Iris pigment epithelial cell (primary cell): ENCODE measurements at places on chromosomes 1 and 21.

DNA sequence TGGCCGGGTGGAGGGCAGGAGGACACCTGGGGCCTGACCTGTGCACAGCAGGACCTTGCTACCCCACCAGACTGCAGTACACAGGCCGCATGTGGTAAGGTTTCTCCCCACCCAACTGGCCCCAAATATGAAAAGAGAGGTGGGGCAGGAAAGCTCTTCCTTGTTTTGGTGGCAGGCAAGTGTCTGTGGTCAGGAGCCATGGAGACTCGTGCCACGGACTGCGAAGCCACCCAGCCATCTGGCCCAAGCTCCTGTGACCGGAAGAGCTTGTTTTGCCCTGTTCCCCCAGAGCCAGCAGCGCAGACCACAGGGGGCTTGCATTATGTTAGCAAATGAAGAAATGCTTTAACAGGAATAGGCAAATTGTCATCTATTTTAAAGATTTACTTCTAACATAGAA lies 54.9 kb downstream of the OLIG1 start:
- no peak for DNase-seq

- no peak for DNase-seq
These were observed 28.2 kb upstream of the PPP1R15B start for GRCh38 chr1:204439621-204440375.

DNA sequence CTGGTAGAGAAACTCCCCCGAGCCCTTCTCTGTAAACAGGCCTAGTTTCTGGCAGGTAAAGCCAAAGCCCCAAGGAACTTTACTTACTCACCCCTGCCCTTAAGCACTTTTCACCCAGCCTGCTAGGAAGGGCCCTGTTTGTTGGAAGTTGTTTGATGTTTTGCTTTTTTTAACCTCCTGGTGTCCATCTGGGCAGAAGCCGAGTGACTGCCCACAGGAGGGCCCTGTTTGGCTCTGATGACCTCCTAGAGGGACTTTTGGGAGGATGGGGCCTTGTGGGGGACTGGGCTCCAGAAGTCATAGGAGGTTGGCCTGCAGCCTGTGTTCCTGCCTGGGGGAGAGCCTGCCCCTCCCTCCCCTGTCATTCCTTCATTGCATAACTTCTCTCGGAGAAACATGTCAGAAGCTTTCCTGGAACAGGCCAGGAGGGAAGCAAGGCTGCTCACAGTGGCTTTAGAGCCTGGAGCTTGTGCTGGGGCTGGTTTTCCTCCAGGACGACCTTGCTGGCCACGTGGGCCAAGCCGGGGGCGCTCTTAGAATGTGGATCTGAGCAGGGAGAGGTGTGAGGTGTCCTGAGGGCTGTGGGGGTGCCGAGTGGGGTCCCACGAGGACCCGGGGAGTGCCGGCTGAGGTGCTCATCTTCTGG lies 33.9 kb downstream of the COQ8A start:
- peak; percentile 64 for DNase-seq

- DNase-seq, result no peak
These were observed 99.1 kb upstream of the ZNF644 start for GRCh38 chr1:91120936-91121335.

GRCh38 chr1:96009831-96010434 lies 711.7 kb upstream of the PTBP2 start:
- DNase-seq, result no peak

DNA sequence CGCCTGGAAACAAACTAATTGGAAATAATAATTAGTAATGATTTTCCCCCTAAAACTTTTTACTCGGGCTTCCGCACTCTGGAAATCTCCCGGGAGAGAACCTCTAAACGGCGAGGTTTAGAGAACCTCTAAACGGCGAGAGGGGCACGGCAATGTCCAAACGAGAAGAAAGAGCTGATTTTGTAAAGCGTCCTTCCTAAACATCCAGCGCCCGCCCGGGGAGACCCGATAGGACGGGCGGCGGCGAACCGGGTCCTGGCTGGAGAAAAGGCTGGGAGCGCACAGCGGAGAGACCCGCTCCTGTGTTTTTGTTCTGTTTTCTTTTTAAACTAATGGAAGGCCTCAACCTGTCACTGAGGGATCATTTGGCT lies 1.6 kb downstream of the PAX7 start:
- no peak for DNase-seq

DNA sequence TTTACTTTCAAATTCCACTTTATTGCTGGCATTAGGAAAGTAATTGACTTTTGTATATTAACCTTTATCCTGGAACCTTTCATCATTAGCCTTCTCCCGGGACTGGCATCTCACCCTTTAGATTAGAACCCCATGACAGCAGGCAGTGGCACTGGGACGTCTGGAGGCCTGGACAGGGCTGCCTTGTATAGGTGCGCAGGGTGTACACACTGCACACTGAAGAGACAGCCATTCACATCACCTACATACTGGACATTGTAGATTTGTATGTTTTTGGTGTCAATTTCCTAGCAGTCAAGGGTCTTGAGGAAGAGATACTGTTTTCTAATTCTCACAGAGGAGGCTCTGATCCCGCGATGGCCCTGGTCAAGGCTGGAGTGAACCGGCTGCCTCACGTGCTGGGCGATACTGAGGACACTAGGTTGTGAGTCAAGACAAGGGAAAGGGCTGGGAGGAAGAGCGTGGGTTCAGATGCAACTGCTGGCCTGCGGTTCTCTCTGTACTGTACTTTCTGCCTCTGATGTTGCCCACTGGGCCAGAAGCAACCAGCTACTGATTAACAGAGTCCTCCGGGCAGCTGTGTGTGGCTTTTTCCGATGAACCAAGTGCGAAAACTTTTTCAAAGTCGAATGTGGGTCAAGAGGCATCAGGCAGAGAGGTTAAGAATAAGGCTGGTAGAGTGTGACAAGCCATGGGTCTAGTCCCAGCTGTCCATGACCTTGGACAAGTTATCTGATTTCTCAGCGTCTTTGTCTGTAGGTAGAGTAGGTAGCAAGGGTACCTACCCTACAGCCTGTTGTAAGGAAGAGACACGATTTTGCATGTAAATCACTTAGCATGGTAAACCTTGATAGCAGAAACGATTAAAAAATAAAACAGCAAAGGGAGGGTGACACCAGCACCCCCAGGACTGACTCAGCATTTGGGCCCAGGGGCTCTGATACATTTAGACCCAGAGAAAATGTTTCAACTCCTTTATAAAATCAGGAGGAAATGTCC lies 38.2 kb upstream of the SLC25A33 start:
- DNase-seq, result no peak

DNA sequence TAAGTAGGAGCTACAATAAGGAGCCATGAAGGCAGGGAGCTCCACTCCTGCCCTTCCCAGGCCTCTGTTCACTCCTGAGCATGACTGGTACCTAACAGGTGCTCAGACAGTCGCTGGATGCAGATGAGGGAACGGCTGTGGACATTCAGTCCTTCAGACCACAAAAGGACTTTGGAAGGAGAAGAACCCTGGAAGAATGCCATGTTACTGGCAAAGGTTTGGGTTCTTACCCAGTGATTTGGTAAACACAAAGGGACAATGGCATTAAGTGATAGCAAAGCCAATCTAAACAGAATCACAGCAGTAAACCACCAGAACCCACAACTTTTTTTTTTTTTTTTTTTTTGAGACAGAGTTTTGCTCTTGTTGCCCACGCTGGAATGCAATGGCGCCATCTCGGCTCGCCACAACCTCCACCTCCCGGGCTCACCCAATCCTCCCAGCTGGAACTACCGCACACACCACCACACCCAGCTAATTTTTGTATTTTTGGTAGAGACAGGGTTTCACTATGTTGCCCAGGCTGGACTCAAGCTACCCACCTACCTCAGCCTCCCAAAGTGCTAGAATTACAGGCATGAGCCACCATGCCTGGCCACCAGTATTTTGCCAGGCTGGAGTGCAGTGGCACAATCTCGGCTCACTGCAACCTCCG lies 7.5 kb upstream of the CBR3 start:
- no peak for DNase-seq

GRCh38 chr1:234881893-234882771 lies 246.5 kb downstream of the TOMM20 start:
- no peak for DNase-seq

DNA sequence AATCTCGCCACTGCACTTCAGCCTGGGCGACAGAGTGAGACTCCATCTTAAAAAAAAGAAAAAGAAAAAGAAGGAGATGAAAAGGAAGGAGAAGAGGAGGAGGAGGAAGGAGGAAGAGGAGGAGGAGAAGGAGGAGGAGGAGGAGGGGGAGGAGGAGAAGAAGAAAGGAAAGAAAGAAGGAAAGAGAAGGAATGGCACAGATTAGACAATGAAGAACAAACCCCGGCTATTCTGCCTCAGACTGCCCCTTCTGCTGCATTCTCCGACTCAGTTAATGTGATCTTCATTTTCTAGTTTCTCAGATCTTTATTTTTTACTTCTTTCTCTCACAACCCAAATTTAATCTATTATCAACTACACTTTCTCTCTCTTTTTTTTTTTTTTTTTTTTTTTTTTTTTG lies 40.1 kb upstream of the PTGFRN start:
- DNase-seq, result no peak

- no peak for DNase-seq
These were observed 34.5 kb downstream of the PROX1 start for GRCh38 chr1:214022229-214022791.

DNA sequence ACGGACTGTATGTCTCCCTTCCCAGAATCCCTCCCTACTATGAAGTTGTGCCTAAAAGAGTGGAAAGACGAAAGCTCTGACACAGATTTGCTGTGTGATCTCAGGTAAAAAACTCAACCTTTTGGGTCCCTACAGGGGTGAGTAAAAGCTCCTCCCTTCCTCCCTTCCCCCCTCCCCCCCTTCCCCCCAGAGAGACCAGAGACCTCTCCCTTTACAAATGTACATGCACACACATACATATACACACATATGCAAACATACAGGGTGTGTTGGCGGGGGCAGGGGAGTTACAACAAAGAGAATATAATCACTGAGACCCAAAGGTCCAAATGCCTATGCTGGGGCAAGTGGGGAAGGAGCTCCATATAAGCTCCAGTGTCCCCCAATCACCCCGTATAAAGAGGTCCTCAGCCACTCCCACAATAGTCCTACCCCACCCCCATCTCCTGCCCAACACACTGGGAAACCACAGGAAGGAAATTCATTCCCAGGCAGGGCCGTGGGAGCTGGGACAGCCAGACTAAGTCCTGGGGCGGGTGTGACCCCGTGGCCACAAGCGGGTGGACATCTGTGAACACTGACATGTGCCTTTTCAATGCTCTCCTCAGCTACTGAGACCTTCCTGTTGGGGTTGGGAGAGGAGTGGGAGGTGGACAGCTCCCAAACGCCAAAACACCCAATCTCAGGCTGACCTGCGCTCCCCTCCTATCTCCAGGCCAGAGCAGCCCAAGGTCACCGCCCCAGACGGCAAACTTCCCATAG lies 2.0 kb downstream of the MEF2D start:
- DNase-seq, result no peak

GRCh38 chr1:227428803-227429202 lies 110.5 kb upstream of the CDC42BPA start:
- peak; percentile 85 for DNase-seq

GRCh38 chr1:76390456-76390855 lies 315.9 kb downstream of the ST6GALNAC3 start:
- no peak for DNase-seq

DNA sequence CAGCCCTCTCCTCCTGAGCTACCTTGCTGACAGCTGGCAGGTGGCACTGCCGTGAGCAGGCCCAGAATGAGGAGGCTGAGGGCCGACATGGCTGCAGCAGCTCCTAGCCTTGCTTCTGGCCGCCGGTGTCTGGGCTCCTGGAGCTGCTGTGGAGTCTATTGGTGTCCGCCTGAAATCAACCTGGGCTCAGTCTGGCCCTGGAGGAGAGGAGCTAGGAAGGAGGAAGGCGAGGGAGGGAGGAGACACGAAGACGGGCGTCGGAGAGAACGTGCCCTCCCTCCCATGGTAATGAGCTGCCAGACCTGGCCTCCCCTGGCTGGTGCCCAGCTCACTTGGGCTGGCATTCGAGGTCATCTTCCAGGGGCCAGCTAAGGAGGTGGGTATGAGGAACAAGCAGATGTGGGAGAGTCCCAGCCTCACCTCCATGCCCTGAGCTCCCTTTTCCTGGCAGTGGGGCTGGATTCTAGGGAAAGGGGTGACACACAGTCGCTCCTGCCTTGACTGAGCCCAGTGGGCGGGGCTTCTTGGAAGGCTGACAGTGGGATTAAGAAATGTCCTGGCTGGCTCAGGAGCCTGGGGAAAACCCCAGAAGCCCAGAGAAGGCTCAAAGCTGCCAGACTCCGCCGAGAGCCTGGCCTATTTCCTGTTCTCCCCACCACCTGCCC lies at the start of gene PDZK1IP1:
Gene PDZK1IP1, minus strand, starts transcription at position 193 of the 665 bp plus-strand sequence. Its CDS starts 104 bp downstream, at position 89.
- DNase-seq, result peak; percentile 79

DNA sequence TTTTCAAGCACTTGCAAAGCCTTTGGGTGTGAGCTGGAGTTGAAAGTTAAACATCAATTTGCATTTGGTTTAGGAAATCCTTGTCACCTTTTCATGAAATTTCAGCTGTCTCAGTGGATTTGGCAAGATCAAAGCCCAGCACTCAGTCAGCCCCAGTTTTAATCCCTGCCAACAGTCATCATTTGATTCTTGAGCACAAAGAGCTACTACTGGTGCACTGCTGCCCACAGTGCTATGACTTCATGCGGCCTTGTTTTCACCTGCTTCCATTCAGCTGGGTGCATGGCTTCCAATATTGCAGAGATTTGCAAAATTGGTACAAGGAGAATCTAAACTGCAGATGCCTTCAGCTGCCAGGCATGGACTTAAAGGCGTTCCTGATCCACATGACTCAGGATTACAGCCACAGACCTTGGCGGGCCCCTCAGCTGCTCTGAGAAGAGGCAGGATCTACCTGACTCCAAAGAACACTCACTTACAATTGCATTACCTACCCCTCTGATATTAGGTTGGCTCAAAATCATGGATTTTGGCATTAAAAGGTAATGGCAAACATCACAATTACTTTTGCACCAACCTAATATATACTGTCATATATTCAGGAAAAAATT lies 259.1 kb downstream of the DSCAM start:
- DNase-seq, result no peak

- no peak for DNase-seq
These were observed 51.5 kb downstream of the NAV1 start for GRCh38 chr1:201590474-201590873.

- DNase-seq, result peak; percentile 85
These were observed 34.2 kb upstream of the ABCD3 start for GRCh38 chr1:94383966-94384408.

DNA sequence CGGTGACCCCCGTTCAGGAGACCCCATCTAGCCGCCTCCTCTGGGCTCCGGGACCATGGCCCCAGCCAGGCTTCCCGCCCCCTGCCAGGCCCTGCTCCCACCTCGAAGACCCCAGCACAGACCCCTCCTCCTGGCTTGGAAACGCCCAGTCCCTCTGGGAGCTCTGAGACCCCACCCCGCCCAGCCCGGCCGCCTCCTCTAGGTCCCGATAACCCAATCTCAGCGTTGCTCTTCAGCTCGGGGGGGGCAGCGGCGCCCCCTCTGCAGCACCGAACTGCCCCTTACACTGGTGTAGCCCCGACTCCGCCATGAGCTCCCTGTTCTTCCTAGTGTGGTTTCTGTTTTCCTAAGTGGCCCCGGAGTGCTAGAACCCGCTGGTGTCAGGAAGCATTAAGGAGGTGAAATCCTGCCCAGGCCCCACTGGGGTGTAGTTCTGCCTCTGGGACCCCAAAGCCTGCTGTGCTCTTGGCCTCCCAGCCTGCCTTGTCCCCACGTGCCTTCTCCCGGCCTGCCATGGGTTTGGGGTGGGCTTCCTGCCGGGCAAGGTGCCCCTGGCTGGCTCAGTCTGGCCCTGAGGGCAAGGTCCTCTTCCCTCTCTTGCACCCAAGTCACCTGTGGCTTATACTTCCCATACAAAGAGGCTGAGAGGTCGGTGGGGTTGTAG lies 10.7 kb upstream of the MMEL1 start:
- DNase-seq, result no peak

GRCh38 chr21:41932576-41933312 lies 21.1 kb downstream of the C2CD2 start:
- peak; percentile 82 for DNase-seq
